ENCODE measurements at places on chromosomes 16 and 17. TPM values are rescaled to one million over a fixed set of nuclear protein-coding genes. Genes with fewer than 3 reads are reported as not detected.

GRCh38 chr16:22016927-22017326 is 9.0 kb downstream of the MOSMO start:
- H3K27me3 ChIP-seq: no peaks in the 10 kb centered on the region
- peaks cover 27% of the 10 kb centered on the region for H3K4me1 ChIP-seq
- DNase-seq: no peak
- no peaks in the 10 kb centered on the region for H3K36me3 ChIP-seq
- no peak overlapping the region for H3K4me3 ChIP-seq

DNA sequence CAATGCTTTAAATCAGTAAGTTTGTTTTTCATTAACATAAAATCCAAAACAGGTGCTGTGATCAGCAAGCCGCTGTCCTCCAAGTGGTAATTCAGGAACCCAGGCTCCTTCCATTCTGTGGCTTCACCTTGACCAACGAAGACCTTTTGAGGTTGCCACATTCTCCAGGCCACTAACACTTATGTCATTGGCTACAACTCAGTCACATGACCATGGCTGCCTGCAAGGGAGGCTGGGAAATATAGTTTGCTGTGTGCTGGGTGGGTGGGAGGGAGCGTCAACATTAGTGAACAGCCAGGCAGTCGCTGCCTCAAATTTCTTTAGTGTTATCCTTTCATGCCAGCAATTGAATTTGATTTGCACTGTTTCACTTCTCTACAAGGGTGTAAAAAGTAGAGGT is 549.2 kb downstream of the MAF start:
- no peaks in the 10 kb centered on the region for H3K4me1 ChIP-seq
- no peaks in the 10 kb centered on the region for H3K27me3 ChIP-seq
- no peaks in the 10 kb centered on the region for H3K36me3 ChIP-seq
- no peak overlapping the region for H3K4me3 ChIP-seq
- DNase-seq: no peak

The LRRC37B gene
- total RNA-seq: 24.9 TPM

The ADAM11 gene
- 3.5 TPM for total RNA-seq

DNA sequence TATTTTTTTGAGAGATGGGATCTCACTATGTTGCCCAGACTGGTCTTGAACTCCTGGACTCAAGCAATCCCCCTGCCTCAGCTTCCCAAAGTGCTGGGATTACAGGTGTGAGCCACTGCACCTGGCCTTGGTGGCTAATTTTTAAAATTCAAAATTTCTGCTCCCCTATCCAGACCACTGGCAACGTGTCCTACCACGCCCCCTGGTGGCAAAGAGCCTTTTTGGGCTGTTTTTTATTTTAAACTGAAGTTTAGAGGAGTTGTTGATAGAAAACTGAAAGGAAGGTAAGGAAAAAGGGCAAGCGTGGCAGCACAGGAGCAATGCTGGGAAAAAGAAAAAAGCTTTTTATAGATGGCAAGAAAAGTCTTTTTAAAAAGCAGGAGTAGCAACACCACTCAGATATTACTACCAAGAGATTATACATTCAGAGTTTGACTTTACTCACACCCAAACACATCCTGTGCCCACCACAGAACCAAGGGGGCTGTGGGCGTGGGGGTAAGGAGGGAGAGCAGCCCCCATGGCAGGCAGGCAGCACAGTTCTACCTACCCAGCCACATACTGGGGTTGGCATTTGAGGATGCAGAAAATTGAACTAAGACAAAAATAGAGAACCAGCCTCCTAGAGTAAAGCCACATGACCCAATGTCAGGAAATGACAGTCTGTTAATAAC is 4.2 kb upstream of the MXRA7 start:
- no peak overlapping the region for H3K27ac ChIP-seq
- DNase-seq: no peak
- H3K4me3 ChIP-seq: no peak overlapping the region
- H3K36me3 ChIP-seq: peaks cover 8% of the 10 kb centered on the region

The RNF166 gene
- total RNA-seq: 19.8 TPM

- no peak for DNase-seq
- H3K4me3 ChIP-seq: peak within 1 kb of the TSS; percentile 72
- H3K27me3 ChIP-seq: no peaks in the 10 kb centered on the region
- 0 out of 2 replicates have a peak, but pooled peaks cover 2% of the 10 kb centered on the region for H3K36me3 ChIP-seq
Observed at GRCh38 chr17:17836818-17837379, at the start of gene SREBF1. TSS of gene SREBF1 (minus strand) at chr17:17836986. CDS start at chr17:17836817, 169 bp downstream.

- no peaks in the 10 kb centered on the region for H3K36me3 ChIP-seq
- no peak overlapping the region for H3K4me3 ChIP-seq
- no peak overlapping the region for H3K27ac ChIP-seq
- peaks cover 9% of the 10 kb centered on the region for H3K4me1 ChIP-seq
- no peak for DNase-seq
Observed at GRCh38 chr17:17119533-17119932, 77.3 kb downstream of the MPRIP start.

DNA sequence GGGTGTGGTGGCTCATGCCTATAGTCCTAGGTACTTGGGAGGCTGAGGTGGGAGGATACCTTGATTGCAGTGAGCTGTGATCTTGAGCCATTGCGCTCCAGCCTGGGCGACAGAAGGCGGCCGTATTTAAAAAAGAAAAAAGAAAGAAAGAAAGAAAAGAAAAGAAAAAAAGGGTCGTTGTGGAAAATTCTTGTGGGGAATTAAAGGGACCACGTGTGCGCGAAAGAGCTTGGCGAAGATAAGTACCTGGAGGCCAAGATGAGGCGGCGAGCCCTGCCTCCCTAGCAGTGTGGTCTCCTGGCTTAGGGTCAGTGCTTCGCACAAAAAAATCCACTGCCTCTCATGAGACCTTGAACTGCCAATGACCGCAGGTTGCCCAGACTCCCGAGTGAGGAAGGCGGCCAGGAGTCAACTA is 728 bp upstream of the NMT1 start:
- H3K4me1 ChIP-seq: peaks cover 18% of the 10 kb centered on the region
- H3K27ac ChIP-seq: peak overlapping the region; percentile 97
- no peak for DNase-seq
- peak overlapping the region; percentile 90 for H3K4me3 ChIP-seq
- no peaks in the 10 kb centered on the region for H3K27me3 ChIP-seq

DNA sequence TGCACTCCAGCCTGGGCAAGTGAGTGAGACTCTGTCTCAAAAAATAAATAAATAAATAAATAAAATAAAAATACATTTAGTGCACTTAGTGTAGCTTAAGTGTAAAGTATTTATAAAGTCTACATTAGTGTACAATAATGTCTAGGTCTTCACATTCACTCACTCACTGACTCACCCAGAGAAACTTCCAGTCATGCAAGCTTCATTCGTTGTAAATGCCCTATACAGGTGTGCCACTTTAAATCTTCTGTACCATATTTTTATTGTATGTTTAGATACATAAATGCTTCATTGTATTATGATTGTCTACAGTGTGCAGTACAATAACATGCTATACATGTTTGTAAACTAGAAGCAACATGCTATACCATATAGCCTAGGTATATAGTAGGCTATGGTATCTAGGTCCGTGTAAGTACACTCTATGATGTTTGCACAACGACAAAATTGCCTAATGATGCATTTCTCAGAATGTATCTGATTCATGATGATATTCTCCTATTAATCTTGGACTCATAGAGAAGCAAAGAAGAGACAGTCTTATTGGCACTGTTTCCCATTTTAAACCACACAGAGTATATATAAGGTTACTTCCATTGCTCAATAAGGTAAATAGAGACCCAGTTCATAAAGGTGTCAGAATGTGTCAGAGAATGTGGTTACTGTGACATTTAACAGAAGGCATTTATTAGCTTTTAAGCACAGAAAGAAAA is 1314.9 kb downstream of the CDH11 start:
- no peak for DNase-seq
- H3K27me3 ChIP-seq: no peaks in the 10 kb centered on the region

Data from Panc1 (cell line).